Activated CD8-positive, alpha-beta memory T cell treated with anti-CD3 and anti-CD28 coated beads for 4 hours (primary cell): ENCODE measurements at places on chromosomes 7 and 10.

DNA sequence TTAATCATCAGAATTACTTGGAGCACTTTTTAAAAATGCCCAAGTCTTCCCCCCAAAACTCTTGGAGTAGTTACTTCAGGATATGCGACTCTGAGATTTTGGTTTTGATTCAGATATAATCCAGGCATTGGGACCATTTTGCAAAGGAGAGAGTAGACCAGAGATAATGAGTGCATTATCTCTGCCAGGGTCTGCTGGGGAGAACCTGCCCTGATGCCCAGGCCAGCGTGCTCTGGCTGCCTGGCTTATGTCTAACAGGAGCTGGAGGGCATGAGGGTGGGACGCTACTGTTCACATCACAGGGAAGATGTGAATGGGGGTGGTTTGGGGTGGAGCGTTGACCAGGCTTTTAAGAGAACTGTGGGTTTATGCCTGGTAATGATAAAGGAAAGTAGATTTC is 336.2 kb downstream of the DPP6 start:
- no peak for DNase-seq

GRCh38 chr7:128791121-128791971 is at the start of gene CCDC136:
CCDC136 (plus strand) TSS chr7:128791968; CDS start chr7:128792412, 444 bp downstream.
- peak; percentile 55 for DNase-seq

DNA sequence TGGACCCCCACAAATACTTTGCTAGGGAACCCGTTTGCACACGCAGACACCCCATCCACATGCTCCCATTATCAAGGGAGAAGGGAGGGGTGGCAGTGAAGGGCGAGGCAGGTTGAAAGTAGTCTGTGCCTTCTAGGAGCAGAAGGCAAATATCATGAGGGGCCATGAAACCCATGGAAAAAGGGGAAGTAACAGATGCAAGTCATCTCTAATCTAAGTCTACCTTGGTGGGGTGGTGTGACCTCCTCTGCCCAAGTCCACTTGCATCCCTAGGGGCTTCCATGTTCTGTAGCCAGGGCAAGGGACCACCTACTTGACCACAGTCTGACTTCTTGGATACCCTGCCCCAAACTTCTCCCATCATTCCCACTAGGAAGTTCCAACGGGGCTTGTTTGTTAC is 5.5 kb downstream of the GIMAP6 start:
- no peak for DNase-seq

DNA sequence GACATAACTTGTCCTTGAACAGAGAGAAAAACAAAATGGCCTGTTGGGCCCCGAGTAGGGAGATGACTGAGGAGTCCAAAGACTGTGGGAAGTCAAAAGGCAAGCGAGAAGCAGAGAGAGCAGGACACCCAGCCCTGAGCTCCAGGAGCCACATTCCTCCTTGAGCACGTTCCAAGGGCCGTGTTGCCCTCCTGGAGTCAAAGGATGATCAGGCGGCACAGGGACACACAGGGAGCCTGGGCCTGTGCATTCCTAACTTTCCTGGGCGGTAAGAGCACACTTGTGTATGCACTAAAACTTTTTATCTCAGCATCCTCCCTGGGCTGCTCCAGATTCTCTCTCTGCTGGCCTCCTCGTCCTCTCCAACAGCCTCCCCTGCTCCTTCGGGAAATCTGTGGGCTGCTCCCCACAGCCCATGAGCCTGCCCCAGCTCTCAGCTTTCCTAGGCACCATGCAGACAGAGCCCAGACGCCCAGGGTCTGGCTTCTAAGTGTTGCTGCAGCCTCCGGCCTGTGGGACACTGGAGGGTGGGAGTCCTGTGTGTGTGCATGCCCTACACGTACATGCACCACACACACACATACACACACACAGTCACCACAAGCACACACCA is 281.8 kb downstream of the POU6F2 start:
- DNase-seq: no peak

DNA sequence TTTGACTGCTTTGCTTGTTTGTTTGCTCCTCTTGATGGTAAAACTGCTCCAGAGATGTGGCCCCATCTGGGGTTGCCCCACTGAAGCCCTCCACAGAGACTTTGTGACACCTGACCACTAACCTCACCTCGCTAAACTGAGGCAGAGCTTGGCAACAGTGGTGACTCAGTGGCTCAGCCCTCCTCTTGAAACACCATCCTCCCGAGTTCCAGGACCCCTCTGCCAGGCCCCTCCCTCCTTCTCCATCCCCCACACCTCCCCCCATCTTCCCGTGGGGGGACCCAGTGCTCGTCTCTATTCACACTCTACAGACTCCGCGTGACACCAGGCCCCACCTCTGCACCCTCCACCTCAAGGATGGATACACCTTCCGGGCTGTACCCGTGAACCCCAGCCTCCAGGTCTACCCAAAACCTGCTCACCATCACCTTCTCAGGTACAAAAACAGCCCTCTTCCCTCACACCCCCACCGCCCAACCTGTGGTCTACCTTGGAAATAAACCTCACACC is 19.0 kb upstream of the RET start:
- no peak for DNase-seq

DNA sequence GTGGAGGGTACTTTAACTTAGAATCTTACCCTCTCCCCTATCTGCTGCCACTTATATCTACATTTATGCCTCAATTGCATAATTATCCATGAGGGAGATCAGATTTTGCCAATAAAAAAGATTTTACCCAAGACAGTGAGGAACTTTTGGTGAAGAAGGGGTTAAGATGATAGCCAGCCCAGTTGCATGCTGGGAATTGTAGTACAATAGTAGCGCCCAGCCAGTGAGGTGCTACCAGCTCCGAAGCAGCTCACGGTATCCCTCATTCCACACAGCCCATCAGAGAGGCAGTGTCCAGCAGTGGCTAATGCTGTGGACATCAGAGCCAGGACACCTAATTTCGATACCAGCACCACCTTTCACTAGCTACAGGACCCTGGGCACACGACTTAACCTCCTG is 5.9 kb upstream of the LGI1 start:
- no peak for DNase-seq

GRCh38 chr7:98250789-98251188 is 1.2 kb downstream of the TECPR1 start:
- no peak for DNase-seq

DNA sequence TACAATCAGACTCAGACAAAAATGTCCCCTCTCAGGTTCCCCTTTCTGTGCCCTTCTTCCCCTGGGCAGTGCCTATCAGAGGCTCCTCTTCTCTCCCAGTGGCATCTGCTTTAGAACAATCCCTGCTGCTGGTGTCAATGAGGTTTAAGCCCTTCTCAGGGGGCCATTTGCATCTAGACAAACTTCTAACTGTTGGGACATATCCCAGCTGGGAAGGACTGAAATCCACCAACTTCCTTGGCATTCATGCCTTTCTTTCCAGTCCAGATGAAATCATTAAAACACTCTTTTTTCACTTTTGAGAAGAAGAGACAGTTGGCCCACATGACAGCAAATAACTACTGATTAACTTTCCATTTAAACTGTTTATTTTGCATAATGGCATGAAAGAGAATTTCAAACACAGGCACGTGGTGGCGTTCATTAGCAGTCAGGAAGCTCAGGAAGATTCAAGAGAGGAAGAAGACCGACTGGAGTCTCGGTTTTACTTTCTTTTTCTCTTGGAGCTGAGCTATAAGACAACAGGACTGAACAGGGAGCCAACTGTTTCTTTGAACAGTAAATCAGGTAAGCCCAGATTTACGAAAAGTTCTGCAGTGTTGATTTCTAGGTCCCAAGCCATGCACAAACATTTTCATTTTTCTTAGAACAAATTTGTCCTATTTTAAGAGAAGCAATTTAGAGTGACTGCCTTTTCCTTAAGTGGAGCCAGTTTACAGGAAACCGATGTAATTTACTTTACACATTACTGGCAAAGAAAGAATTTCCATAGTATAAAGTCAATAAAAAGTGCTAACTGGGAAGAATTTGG is at the start of gene GIMAP2:
Gene GIMAP2 (plus strand): TSS at position 488 of the 811 bp plus-strand sequence. CDS start 1,354 bp downstream, outside the sequence.
- DNase-seq: no peak

GRCh38 chr10:120945801-120946302 is 94.7 kb downstream of the WDR11 start:
- DNase-seq: no peak

GRCh38 chr7:39186131-39186530 is 208.4 kb downstream of the POU6F2 start:
- DNase-seq: no peak

GRCh38 chr10:23031318-23031717 is 64.1 kb upstream of the MSRB2 start:
- no peak for DNase-seq

GRCh38 chr7:66267249-66267648 is 62.1 kb downstream of the TPST1 start:
- DNase-seq: no peak

DNA sequence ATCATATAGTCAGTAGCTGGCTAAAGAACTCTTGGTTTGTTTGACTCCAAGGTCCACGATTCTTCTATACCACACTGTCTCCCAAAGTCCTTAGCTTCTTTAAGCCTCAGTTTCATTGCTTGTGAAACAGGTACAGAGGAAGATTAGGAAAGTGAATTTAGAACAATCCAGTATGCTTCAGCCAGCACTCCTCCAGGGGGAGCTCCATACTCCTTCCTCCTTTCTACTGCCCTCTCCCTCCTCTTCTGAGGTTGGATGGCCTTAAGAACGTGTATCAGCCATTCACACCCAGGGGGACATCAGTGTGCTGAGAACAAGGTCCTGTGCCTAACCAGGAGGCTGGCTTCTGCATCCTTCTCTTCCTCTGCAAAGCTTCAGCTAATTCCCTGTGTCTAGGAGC is 54.8 kb upstream of the CALD1 start:
- DNase-seq: no peak

DNA sequence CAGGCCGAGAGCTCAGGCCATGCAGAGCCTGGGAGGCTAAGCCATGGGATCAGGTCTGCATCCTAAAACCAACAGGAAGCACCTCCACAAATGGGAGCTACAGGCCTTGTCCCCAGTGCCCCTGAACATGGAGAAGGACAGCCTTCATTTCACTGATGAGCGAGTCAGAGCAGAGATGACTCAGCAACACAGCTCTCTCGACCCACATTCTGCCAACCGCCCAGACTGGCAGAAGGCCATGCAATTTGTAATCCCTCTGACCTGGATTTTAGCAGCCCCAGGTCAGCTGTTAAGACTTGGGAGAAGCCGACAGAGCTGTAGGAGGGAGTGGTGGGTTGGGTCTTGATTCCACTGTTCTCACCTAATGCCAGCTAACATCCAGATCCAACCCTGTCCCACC is 25.5 kb downstream of the VOPP1 start:
- DNase-seq: no peak

DNA sequence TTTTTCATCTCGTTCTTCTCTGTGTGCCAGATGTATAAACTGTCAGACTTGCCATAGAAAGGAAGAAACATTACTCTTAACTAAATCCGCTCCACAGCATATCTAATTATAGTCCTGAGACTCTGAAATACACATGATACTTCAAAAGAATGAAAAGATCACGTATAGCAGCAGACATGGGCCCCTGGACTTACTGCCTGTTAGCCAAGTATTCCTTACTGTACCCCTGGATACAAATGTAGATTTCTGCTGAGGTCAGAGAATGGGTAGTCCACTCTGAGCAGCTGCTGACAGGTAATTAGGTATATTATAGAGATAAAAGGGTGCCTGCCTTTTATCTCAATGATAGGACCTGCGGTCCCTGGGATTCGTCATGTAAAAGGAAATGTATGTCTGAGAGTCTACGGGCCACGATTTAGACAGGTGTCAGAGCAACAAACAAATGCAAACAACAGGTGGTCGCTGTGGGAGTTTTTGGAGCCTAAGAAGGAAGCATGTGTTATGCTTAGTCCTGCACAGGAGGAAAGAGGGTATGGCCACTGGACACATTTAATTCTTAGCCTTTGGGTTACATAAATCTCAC is 69.4 kb downstream of the VOPP1 start:
- DNase-seq: no peak
